ENCODE measurements at places on chromosomes 3 and 15. TPM values are rescaled to one million over a fixed set of nuclear protein-coding genes. Genes with fewer than 3 reads are reported as not detected.

Gene RHOV
- total RNA-seq, result 52.2 TPM

Gene CCR8
- not detected for total RNA-seq

Gene CSPG4
- total RNA-seq, result 73.2 TPM

Gene DAZL
- total RNA-seq, result not detected

Gene SLC26A6
- 59.2 TPM for total RNA-seq

Gene KCNMB3
- 0.35 TPM for total RNA-seq

Gene NUP210
- 0.21 TPM for total RNA-seq

Gene GOLGA6L6
- total RNA-seq, result not detected

Gene PATL2
- total RNA-seq, result not detected

Gene P3H2
- 5.4 TPM for total RNA-seq

Gene CLN6
- total RNA-seq, result 15.1 TPM

Gene SLC28A2
- not detected for total RNA-seq

Gene GPR160
- 1.1 TPM for total RNA-seq

Gene ATP13A4
- 4.4 TPM for total RNA-seq

Gene CD80
- not detected for total RNA-seq

Gene GOLGA6D
- total RNA-seq, result not detected

Gene CCR5
- total RNA-seq, result not detected
